Fibroblast of pulmonary artery (primary cell): ENCODE measurements at places on chromosomes 6 and 20.

GRCh38 chr6:53579338-53579737, 34.4 kb upstream of the GCLC start:
- no peak for DNase-seq

DNA sequence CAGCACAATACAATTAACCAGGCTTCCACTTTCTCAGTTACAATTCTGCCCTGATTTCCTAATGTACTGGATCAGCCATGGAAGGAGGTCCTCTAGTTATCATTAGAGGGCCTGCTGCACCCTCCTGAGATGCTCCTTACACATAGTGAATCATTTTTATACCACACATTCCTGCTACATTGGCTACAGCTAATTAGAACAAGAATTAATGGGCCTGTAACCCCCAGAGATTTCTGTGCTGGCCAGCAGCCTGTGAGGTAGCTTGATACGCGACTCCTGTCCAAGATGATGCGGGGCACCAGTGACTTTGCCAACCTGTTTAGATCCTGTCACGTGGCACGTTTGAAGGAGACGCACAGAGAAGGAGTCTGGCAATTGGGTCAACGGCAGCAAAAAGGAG, 422.8 kb downstream of the EPM2A start:
- DNase-seq: no peak

- DNase-seq: no peak
Observed at GRCh38 chr20:4060064-4060795, 44.9 kb upstream of the RNF24 start.

GRCh38 chr6:25316626-25317025, 37.5 kb downstream of the CARMIL1 start:
- no peak for DNase-seq

- peak; percentile 16 for DNase-seq
Observed at GRCh38 chr6:75077701-75078100, 128.2 kb downstream of the COL12A1 start.

DNA sequence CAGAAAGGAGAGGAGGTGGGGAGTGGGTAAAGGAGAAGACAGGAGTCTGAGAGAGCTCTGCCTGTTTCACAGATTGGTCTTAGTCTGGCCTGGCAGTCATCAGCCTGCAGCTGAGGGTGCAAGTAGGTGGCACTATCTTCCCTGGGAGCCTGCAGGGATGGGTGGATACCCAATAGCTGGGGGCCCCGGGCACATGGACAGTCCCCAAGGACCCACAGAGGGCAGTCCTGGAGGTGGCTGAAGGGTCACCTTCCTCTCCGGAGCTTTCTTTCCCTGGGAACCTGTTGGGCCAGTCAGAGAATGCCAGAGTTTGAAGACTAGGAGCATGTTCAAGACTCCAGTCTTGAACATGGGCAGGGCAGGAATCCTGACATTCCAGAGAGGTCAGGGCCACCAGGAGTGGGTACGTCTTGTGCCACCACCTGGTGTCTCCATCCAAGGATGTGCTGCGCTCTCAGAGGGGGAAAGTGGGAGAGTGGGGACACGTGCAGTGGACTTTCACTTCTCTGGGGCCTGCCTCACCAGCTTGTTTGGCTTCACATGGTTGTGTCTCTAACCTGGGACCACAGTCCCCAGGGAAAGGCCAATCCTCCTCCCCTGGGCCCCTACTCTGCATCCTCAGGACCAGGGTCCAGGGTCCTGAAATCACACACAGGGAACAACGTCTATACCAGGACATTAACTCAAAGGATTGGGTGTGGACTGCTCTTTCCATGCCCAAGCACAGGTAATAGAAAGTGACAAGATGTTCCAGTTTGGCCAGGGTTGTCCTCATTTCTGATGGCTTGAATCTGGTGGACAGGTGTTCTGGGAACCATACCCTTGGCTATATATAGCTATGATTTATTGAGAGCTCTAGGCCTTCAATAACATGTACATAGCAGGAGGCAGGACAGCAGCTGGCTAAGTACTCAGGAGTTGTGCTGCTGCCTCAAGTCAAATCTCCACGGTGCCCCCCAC, 18.0 kb downstream of the AARS2 start:
- DNase-seq: no peak

DNA sequence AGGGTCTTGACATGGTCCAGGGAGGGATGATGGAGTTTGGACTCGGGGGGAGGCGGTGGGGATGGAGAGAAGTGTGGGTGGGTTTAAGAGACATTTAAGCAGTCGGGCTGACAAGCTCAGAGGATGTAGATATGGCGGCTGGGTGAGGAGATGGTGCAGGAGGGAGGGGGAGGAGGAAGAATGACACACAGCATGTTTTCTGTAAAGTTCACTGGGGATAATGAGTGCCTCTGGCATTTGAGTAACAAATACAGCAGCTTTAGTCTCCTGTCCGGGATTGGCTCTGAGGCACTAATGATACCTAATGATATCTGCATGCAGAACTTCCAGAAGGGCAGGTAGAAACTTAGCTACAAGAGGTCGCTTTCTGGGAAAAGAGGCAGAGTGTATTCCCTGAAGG, 107.8 kb downstream of the DHX35 start:
- DNase-seq: no peak

GRCh38 chr6:2877960-2878359, 25.1 kb downstream of the SERPINB9 start:
- DNase-seq: no peak

DNA sequence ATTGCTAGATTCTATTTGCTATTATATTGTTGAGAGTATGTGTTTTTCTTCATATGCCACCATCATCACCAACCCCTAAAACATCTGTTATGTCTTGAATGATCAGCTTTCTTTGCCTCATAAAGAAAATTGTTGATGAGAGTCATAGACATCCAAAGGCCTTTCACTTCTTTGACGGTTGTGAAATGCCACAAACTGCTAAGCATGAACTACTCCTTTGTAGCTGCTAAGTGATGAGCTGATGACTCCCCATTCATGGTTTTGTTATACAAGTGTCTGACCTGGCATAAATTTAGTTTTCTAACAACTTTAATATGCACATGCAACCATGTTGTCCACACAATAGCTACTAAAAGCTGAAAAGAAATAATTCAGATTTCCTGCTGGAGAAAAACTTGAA, 684 bp upstream of the MED23 start:
- no peak for DNase-seq

GRCh38 chr20:46334303-46334904, 26.1 kb upstream of the CDH22 start:
- DNase-seq: no peak

DNA sequence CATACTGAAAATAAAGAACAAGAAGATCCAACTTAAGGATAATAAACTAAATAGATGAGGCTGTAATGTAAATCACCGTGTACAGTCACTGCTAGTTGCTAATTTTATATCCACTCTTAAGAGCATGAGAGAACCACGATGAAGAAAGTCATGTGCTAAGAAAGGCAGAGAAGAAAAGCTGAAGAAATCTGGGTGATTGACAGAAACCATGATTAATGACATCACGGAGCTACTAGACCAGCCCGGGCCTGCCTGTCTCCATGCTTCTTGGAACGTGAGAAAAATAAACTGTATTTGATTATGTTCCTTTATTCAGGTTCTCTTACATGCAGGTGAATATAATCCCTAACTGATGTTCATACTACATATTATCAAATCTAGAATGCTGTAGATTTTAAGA, 84.2 kb upstream of the E2F3 start:
- no peak for DNase-seq

- DNase-seq: peak; percentile 29
Observed at GRCh38 chr20:33401921-33402369, 626 bp upstream of the CDK5RAP1 start.

GRCh38 chr6:116695401-116695800, 14.4 kb downstream of the KPNA5 start:
- DNase-seq: no peak

DNA sequence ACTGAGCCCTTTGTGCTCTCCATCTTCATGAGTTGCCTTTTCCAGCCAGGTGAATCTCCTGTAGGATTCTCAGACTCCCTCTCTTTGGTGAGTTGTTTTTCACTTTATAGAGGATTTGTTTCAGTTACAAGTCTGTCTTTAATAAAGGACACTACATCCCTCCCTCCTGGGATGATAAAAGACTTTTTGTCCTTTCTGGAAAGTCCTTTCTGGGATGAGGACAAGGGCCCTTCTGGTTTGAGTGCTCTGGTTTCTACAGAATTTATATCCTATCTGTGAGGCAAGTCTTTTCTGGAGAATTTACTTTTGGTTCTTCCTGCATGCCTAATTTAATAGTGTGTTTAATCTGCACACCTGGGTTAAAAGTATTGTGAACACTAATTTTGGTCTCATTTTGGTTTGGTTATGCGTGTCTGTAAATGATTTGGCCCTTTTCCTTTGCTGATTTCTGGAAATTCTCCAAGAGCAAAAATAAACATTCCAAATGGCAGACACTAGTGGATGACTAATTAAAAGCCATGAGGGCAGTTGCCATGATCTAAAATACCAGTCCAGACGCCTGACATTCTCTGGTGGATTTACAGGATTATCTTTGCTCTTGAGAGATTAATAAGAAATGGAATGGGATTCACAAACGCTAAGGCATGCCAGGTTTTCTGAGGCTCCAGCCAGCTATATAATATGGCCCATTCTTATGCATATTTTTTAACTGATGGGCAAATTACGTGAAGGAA, 44.8 kb downstream of the TCP11 start:
- peak; percentile 64 for DNase-seq

- DNase-seq: peak; percentile 17
Observed at GRCh38 chr6:104718672-104719071, 141.0 kb downstream of the HACE1 start.

DNA sequence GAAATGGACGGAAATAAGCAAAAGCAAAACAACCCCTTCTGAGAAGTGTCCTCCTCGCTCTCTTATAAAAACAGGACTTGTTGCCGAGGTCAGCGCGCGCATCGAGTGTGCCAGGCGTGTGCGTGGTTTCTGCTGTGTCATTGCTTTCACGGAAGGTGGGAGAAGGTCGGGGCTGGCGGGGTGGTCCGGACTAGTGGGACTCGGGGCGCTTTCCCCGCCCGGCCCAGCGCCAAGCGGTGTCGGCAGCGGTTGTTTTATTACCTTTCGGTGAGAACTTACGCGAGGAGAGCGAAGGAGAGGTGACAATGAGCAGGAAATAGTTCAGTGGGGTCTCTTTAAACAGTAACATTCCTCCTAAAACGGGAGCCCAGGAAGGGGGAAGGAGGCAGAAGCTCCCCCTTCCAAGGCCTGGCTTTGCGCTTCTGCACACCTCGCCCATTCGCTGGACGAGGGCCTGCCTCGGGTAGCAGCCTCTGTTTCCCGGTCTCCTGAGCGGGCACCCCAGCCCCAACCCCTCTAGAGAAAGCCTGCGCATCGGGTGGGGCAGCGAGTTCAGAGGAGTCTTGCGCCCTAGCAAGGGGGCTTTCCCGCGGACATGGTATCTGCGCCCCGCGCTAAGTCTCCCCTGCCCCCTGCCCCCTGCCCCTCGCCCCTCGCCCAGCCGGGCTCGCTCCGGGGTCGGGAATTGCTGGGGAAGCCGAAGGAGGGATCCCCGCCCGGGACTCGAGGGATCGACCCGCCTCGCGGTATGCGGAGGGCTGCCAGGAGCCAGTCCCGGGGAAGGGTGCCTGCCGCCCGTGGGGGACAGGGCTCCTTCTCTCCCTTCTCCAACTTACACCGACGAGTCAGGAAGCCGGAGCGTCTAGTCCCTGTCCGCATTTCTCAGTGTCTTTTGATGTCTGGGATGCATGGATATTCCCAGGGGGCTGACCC, 1.2 kb upstream of the TBXT start:
- DNase-seq: no peak

DNA sequence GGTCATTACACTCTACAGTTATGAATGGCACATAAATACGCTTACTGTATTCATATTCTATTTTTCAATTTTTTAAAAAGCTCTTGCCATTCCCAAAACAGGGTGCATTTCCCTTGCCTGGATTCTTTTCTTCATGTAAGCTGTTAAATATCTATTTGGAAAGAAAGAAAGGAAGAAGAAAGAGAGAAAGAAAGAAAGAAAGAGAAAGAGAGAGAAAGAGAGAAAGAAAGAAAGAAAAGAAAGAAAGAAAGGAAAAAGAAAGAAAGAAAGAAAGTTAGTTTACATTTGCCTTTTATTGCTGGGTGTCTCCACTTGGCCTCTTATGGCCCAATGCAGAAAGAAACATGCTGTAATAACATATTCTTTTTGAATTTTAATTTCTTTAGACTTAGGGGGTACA, 165.9 kb upstream of the ATXN1 start:
- DNase-seq: no peak

DNA sequence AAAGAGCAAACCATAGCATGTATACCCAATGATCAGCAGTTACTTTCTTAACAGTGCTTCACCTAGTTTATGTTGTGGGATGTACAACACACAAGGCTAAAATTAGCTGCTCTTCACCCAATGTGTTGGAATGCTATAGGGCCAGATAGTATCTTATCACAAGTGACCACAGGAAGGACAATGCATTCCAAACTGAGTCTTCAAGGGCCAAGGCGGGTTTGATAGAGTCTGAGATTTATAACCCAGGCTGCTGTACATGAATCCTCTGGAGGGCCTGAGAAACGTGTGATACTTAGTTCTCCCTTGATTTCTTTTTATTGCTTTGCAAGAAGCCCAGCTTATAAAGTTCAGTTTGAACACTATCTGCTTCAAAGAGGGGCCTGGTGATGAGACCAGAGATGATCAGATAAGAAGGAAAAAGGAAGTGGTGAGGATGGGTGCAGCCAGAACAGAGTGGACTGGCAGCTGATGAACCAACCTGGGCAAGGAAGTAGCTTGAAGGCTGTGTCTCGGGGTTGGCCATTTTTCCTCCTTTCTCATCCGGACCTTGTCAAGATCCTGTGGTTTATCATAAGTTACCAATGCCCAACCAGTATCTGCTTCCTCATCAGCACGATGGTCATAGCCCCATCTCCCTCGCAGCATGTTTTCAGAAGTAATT, 62.2 kb upstream of the BMP2 start:
- no peak for DNase-seq

DNA sequence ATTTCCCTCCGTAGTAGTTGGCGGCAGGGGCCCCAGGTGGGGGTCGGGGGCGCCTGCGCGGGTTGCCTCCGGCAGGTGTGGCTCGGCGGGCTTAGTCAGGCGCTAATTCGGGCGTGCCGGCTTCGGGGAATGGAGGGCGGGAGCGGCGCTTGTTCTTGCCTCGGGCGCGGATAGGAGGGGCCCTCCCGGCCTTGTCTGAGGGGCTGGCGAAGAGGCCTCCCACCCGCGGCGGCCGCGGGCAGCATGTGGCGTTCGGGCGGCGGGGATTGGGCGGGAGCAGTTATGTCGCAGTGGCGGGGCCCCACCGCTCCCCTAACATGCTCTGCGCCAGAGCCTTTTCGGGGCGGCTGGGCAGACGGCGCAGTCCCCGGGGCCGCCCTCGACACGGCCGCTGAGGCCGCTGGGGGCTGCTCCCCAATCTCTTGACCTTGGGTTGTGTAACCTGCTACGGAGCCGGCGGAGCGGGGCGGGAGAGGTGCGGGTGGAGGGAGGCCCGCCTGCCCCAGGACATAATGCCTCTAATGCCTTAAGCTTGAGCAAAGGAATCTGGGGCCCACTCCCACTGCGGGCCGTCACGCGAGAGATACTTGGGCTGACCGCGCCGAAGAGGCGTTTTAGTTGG, 1.1 kb downstream of the AMD1 start:
- no peak for DNase-seq
